GM12864 (cell line): ENCODE measurements at places on chromosomes 1 and 21.

DNA sequence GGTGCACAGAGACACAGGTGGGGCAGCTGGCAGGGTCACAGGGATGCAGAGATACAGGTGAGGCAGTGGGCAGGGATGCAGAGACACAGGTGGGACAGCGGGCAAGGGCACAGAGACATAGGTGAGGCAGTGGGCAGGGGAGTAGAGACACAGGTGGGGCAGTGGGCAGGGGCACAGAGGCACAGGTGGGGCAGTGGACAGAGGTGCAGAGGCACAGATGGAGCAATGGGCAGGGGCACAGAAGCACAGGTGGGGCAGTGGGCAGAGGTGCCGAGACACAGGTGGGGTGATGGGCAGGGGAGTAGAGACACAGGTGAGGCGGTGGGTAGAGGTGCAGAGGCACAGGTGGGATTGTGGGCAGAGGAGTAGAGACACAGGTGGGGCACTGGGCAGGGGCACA is 117.3 kb upstream of the KLHDC7A start:
- no peak for DNase-seq

DNA sequence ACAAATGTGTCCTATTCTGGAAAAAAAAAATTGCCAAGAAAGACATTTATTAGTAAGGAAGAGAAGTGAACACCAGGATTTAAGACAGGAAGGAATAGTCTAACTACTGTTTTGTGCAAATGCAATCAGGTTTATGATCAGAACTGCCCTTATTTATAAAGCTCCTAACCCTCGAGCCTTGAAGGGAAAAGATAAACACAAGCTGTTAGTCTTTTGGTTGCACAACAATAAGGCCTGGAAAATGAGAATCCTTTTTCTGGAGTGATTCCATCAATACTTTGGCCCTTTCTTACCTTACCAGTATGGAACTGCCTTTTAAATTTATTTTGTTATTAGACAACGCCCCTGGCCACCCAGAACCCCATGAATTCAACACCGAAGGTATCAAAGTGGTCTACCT is 52.9 kb downstream of the SNRPE start:
- DNase-seq, result no peak

- no peak for DNase-seq
Measured at GRCh38 chr1:40318970-40319621, 2.0 kb upstream of the COL9A2 start.

- DNase-seq, result no peak
Measured at GRCh38 chr1:223622132-223622842, 43.2 kb downstream of the CAPN8 start.

GRCh38 chr21:32360401-32360975 is 32.3 kb downstream of the URB1 start:
- DNase-seq, result no peak

GRCh38 chr1:165287781-165288180 is 68.7 kb downstream of the LMX1A start:
- DNase-seq, result no peak

- DNase-seq, result no peak
Measured at GRCh38 chr1:82152356-82153271, 351.9 kb downstream of the ADGRL2 start.

DNA sequence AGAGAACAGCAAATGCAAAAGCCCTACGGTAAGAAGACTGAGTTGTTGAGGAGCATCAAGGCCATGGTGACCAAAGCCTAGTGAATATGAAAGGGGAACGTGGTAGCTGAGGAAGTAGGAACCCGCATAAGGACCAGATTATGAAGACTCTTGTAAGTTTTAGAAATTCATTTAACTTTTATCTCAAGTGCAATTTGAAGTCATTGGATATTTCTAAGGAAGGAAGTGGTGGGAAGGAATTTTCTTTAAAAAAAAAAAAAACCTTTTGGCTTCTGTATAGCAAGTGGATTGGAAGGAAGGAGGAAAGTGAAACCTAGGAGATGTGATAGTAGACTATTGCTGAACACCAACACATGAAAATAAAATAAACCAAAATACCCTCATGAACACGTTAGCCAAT is 119.0 kb downstream of the TNFSF18 start:
- no peak for DNase-seq

GRCh38 chr1:203733009-203733863 is 31.7 kb upstream of the LAX1 start:
- DNase-seq, result no peak

DNA sequence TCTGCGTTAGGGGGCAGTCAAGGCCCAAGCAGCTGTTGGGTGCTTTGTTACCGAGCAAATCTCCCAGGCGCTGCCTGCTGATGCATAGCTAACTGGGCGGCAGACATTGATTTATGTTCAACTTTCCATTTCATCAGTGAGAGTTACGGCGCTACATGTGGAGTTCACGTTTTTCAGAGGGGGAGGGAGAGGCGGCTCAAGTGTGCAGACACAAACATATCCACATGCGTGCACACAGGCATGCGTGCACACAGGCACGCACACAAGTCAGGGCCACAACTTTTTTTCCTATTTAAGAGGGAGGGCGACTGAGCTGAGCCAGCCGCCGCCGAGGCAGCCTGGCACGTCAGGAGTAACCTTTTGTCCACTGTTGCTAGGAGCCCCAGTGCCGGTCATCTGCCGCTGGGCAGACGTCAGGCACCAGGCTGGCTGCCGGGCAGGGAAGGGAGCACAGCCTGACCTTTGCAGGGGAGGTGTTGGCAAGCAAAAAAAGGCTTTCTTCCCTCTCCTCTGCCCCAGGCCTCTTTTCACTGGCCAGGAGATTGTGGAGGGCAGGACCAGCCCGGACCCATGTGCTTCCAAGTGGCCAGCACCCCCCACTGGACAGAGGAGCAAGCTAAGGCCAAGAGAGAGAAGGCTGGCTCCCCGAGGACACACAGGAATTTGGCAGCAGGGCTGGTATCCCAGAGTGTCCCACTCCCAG is 73.3 kb downstream of the MRPL37 start:
- no peak for DNase-seq

DNA sequence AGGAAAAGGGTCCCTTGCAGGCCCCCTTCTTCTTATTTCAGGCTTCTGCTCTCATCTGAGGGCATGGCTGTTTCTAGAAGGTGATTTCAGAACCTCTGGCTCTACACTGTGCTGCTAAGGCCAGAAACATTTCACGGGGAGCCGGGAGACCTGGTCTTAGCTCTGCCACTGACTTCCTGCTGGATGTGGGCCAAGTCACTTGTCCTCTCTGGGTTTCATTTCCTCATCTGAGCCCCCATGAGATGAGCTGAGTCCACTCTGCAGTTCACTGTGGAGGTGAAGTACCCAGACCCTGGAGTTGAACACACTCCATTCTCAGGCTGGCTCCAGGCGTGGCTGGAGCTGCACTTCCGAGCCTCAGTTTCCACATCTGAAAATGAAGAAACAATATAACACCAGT is 2.1 kb downstream of the PADI1 start:
- peak; percentile 60 for DNase-seq

DNA sequence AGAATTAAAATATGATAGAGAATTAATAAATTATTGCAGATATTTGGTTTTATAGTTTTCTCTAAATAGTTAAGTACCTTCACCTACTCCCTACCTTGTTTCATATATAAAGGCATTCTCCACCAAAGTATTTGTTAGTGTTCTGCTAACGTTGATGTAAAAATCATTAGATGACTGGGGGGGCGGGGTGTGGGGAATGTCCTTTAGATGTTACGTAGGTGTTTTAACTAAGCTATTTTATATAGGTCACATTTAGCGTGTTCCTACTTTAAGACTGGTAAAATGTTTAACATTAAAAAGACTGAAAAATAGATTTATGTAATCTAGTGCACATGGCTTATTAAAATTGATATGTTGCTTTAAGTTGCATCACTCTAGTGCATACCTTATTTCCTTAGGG is 48.6 kb downstream of the PTPRC start:
- DNase-seq, result no peak

GRCh38 chr1:19029191-19030085 is 73.0 kb upstream of the IFFO2 start:
- no peak for DNase-seq
